ENCODE measurements at places on chromosomes 3 and 15.

- no peak for DNase-seq
These were observed 24.8 kb upstream of the SLMAP start for GRCh38 chr3:57731311-57731710.

DNA sequence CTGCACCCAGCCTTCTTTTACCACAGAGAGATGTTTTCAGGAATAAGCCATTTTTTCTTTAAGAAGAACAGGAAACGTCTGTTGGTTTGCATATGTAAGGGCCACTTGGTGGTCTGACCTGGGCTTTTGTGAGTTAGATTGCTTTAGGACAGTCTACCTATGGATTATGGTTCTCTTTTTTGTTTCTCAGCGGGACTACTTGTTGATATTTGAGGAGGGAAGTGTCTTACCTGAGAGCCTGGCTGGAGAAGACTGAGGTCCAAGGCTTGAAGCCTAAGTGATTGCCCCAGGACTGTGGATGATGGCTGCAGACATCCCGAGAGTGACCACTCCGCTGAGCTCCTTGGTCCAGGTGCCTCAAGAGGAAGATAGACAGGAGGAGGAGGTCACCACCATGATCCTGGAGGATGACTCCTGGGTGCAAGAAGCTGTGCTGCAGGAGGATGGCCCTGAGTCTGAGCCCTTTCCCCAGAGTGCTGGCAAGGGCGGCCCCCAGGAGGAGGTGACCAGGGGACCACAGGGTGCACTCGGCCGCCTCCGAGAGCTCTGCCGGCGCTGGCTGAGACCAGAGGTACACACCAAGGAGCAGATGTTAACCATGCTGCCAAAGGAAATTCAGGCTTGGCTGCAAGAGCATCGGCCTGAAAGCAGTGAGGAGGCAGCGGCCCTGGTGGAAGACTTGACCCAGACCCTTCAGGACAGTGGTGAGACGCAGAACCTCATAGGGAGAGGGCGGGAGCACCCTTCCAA, 3.0 kb downstream of the ZSCAN2 start:
- no peak for DNase-seq

DNA sequence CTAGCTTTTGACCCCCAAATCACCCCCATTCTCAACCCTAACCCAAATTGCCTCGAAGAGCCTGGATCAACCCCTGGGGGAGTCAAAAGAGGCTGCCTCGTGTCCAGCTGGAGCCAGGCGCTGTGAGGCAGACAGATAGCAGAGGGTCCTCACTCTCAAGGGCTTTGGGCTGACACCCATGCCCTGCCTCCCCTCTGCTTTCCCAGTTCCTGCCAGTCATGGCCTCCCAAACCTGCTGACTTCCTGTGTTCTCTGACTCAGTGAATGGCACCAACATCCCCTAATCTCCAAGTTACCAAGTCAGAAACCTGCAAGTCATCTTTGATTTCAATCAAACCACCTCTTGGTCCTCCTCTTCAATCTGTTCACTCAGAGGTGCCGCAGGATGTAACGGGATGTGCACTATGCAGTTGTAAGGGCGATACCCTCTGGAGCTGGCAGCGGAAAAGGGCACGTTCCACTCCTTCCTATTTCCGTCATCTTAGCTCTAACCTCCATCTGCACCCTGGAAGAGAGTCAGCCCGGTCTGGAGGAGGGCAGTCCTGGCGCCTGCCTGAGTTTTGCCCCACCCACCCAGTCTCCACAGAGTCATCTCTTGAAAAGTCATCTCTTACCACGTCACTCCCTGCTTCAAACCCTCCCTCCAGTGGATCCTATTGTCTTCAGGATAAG, 52.4 kb upstream of the FAM174B start:
- DNase-seq = no peak

GRCh38 chr3:146896711-146897110, 291.6 kb upstream of the PLSCR5 start:
- no peak for DNase-seq

- peak; percentile 5 for DNase-seq
These were observed 471.0 kb upstream of the PROK2 start for GRCh38 chr3:72255791-72256559.

- no peak for DNase-seq
These were observed 253.3 kb downstream of the FAM43A start for GRCh38 chr3:194938845-194939531.

GRCh38 chr3:11606865-11607440, 36.8 kb downstream of the VGLL4 start:
- DNase-seq = no peak

DNA sequence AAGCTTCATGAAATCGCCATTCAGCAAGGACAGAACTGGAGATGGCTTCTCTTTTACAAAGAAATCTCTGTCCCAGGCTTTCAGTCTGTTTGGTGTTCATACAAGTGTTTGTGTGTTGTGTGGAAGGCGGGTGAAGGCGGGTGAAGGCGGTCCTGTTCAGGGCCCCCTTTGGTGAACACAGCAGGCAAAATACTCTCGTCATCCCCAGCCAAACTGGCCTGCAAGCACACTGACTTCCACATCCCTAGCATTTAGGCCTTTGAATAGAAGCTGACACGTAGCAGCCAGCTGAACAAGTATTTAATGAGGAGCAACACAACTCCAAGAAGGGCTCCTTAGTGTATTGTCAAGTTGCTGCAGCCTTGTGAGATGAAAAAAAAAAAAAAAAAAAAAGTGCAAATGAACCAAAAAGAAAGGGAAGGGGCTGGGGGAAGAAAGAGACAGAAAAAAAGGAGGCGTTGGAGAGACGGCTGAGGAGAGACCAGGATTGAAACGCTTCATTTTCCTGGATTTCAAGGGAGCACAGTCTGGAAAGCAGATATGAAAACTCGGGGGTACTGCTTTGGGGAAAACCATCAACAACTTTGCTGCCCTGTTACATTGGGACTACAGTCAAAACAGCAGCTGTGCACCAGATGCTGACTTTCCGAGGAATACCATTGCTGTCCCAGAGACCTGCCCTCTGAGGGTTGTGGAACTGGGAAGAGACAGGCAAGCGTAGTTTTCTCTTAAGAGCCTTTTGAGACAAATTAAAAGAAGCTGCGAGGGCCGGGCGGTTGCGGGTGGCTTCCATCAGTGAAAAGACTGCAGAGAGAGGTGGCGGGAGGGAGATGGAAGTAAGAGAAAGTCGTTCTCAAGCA, 74.6 kb downstream of the TGFBR2 start:
- no peak for DNase-seq

- no peak for DNase-seq
These were observed 63.8 kb downstream of the BLM start for GRCh38 chr15:90780916-90781315.

GRCh38 chr15:68877626-68878025, 52.7 kb upstream of the SPESP1 start:
- DNase-seq = no peak
